ENCODE measurements at places on chromosomes 5 and 9. TPM values are rescaled to one million over a fixed set of nuclear protein-coding genes. Genes with fewer than 3 reads are reported as not detected.

PTGDS gene
- not detected for total RNA-seq

CARTPT gene
- not detected for total RNA-seq

TAF11L14 gene
- total RNA-seq, result not detected

STC2 gene
- total RNA-seq, result 235 TPM

MZB1 gene
- 0.24 TPM for total RNA-seq

FEM1C gene
- 10.2 TPM for total RNA-seq

SLC34A3 gene
- total RNA-seq, result not detected

COX7C gene
- total RNA-seq, result 301 TPM

PIP5K1B gene
- total RNA-seq, result not detected

DEPDC1B gene
- total RNA-seq, result 4.6 TPM

PCDHA13 gene
- not detected for total RNA-seq

PDCD1LG2 gene
- total RNA-seq, result not detected

FAM200C gene
- total RNA-seq, result 2.6 TPM

RXRA gene
- total RNA-seq, result 21.2 TPM

F12 gene
- 13.2 TPM for total RNA-seq

PPP3R2 gene
- total RNA-seq, result not detected

ROR2 gene
- total RNA-seq, result 0.24 TPM

IFNA2 gene
- not detected for total RNA-seq

PRLR gene
- total RNA-seq, result under 0.01 TPM

SLC6A3 gene
- total RNA-seq, result not detected

MARCHF3 gene
- total RNA-seq, result 1.4 TPM

BRD3 gene
- 7.2 TPM for total RNA-seq

MARCOL gene
- not detected for total RNA-seq

All from tracheal epithelial cell (primary cell).